Panc1 (cell line): ENCODE measurements at places on chromosomes 16 and 17. TPM values are rescaled to one million over a fixed set of nuclear protein-coding genes. Genes with fewer than 3 reads are reported as not detected.

- DNase-seq = no peak
Observed at GRCh38 chr17:77266891-77267341, 126.1 kb downstream of the SEC14L1 start.

DNA sequence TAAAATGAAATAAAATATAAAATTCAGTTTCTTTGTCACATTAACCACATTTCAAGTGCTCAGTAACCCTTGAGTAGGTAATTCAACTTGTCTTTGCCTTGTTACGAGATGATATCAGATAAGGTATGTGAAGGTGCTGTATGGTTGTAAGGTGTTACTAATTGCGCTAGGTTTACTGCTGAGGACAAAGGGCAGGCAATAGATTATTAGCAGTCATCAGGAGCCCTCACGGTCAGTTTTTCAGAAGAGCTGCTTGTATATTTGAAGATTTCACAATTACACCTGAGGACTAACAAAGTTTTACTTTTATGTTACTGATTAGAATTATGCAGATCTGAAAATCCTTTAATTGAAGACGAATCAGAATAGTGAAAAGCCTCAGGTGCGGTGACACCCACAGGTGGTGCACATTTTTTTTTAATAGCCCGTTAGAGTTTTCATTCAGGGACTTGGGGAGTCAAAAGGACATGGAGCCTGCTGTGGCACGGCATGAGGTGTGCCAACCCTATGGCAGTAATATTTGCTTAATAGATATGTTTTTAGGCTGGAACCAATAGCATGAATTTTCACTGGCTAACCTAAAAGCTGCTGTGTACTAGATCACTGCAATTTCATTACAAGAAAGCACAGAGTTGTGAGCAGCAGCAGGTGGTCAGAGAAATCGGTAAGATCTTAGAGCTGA lies 16.4 kb downstream of the NDEL1 start:
- no peak for DNase-seq

DNA sequence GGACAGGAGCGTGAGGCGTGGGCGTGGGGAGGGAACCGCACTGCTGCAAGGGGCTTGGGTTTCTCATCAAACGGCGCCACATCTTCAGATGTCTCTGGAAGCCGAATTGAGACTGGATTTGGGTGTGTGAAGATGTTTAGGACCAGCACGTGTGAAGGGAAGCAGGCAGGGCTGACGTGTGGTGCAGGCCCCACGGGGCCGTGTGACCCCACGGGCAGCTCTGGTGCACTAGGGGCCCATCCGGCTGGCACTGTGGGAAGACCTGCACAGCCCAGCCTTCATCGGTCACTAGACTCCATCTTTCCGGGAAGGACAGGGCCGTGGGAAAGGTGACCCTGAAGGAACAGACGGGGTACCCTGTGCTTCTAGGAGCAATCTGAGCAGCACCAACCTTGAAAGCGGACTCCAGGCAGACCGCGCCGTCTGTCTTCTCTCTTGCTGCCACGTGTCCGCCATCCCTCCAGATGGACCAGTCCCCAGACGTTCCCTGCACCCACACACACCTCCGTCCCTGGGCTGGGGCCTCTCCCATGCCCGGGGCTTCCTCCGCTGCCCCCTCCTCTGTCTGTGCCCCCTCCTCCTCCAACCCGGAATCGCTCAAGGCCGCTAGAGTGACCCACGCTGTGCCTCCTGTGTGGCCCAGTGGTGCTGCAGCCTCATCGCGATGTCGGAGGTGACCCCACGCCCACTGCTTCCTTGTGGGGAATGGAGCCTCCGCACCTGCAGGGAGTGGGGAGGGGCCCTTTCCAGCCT lies 23.4 kb upstream of the CBFA2T3 start:
- no peak for DNase-seq

Gene CCL5
- 15.9 TPM for total RNA-seq

Gene KRTAP4-5
- not detected for total RNA-seq

Gene RAPGEFL1
- 6.5 TPM for total RNA-seq

Gene SAMD14
- total RNA-seq = 6.9 TPM

Gene SLFN14
- total RNA-seq = not detected
